ENCODE measurements at places on chromosomes 1 and 21.

DNA sequence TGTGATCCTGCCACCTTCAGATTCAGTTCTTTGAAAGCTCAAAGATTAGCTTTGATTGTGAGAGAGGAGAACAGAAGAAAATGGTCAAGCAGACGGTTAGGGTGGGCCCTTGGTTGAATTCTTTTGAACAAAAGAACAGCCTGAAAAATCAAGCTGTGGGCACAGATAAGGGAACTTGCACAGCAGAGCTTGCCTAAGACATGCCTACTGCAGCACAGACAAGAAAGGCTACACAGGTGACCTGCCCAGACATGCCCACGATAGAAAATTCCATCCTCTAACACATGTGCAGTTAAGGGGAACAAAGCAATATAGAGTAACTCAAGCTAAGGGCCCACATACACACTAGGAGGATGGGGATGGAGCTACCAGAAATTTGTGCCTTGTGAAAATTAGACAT lies 512.5 kb upstream of the LRRC7 start:
- DNase-seq = no peak

GRCh38 chr21:45393021-45393420 lies 11.9 kb upstream of the COL18A1 start:
- DNase-seq = no peak

GRCh38 chr1:238562341-238562740 lies 671.6 kb upstream of the ZP4 start:
- DNase-seq = no peak

DNA sequence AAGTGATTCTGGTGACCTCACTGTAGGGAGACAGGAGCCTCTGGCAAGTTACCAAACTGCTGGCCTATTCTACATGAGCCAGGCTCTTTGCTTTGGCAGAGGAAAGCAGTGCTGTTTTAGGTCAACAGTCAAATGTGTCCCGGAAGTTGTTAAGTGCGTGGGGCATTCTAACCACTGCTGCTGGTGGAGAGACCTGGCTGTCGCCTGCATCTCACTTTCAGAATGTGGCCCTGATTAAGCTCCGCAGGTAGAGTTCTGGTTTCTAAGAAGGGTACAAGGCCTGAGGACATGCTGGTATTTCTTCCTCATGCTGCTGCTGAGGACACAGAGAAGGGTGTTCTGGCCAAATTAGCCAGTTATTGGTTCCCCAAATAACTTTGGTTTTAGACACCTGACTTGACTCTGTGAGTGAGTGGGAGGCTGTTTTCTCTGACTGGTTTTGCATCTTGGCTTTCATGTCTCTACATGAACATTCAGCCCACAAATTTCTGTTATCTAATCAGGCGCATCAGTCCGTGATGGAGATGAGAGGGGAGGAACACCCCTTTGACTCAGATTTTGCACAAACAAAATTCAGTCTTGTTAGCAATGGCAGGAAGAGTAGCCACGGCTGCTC lies 120.8 kb downstream of the LMO4 start:
- no peak for DNase-seq

- no peak for DNase-seq
These were observed 125.1 kb downstream of the ETS2 start for GRCh38 chr21:38930853-38931252.

DNA sequence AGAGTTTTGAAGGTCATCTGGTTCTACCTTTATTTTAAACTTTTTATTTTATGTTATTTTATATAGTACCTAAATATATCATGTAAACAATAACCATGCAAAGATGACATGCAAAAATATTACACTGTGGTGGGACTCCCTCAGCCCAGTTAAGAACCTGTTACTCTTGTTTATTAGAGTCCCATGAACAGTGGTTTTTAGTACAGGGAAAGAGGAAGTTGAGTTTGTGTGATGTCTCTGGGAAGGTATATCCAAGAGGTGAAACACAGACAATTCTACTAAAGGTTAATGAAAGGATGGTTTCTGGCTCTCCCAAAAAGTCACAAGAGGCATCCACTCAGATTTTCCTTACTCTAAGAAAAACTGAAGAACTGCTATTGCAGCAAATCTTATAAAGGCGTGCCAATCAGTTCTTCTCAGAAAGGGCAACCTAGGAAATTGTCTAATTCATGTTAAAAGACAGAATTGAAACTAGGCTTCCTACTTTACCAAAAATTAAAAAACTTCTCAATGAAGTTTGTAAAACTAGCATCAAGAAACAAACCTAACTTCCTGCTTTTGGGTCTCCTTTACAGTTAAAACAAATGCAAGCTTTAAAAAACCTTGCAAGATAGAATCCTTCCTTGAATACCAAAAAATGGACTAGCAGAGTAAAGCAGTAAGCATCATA lies 19.9 kb downstream of the GFI1 start:
- DNase-seq = no peak

DNA sequence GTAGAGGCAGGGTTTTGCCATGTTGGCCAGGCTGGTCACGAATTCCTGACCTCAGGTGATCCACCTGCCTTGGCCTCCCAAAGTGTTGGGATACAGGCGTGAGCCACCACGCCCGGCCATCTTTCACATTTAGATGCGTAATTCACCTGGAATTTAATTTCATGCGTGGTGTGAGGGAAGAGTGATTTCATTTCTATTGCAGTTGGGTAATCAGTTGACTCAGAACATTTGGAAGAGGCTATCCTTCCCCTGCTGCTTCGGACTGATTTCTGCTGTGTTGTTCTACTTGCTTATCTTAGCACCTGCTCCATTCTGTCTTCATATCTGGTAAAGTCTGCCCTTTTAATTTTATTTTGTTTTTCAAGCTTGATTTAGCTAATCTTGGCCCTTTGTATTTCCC lies 19.1 kb downstream of the DIP2A start:
- no peak for DNase-seq

DNA sequence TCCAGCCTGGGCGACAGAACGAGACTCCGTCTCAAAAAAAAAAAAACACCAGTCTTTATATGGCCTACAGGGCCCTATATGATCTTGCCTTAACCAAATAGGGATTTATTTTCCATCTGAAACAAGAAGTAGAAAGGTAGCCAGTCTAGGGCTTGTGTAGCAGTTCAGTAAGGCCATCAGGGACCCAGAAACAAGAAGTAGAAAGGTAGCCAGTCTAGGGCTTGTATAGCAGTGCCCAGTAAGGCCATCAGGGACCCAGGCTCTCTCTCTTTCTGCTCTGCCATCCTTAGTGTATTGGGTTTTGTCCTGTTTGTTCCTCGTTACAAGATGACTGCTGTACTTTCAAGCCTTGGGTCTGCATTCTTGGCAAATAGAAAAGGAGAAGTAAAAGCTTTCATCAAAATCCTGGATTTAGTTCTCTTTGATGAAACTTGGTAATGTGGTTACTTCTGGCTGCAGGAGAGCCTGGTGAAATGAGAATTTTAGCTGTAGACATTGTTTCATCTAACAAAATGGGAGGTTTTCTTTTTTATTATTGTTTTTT lies 46.1 kb downstream of the PKN2 start:
- no peak for DNase-seq

DNA sequence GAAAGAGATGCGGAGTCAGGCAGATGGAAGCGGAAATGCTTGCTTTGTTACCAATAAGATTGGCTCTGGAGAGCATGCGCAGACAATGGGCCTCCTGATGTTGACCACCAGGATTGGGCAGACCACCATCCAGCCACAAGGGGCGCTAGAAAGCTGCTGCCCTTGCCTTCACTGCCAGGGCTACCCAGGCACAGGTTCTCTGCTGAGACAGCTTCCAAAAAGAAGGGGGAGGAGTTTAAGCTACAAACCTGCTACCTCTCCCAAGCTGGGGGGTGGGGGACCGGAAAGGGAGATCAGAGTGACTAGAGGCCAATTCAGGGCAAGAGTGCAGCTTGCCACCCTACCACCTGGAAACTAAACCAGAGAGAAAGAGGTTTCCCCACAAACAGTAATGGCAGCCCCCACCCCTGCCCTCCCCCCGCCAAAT lies 369.7 kb downstream of the RRAGC start:
- peak; percentile 64 for DNase-seq

- peak; percentile 17 for DNase-seq
These were observed 95.3 kb upstream of the HIVEP3 start for GRCh38 chr1:42013881-42014470.

DNA sequence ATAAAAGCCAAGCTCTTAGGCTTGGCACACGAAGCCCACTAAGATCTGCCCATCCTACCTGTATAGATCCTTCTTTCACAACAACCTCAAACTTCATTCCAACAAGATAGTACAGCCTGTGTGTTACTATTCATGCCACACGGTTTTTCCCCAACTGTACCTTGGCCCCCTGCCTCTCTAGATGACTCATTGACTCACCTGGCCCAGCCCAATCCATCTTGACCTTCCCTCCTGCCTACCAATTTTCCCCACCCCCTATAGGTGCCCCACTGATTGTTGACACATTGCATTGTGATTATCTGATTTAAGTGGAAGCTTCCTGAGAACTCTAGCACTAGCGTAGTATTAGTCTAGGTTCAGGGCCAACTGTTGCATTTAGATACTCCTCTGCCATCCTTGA lies 2.0 kb upstream of the CD101 start:
- no peak for DNase-seq

- DNase-seq = no peak
These were observed 364.8 kb downstream of the RPS6KC1 start for GRCh38 chr1:213415691-213416380.

DNA sequence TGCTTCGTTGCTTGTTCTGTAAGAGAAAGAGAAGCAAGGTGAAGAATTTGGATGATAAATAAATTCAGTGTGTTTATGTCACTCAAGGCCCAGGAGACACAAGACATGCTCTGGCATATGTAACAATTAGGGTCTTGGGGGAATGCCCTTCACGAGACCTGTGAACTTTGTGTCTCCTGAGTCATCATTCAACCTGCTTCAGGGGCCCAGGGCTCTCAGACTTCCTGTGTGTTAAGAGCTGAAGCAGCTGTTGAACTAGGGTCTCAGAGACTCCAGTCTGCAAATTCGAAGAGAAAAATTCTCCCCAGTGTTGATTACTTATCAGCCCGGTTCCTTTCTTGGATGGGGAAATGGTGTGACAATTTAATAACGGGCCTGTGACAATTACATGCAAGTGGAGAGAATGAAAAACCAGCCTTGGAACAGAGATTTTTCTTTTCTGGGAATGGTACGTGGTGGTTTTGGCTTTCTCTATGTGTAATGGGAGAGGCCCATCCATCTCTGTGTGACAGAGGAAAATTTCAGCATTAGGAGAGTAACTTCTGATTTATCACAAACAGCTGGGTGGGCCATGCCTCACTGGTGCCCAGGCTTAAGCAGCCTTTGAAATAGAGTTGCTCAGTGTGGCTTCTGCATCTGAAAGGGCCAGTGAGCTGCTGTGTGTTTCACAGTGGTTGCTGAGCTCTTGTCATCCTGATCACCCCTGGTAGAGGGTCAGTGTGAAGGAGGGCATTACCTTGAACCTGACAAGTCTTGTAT lies 22.4 kb downstream of the HUNK start:
- no peak for DNase-seq

- no peak for DNase-seq
These were observed 38.5 kb downstream of the HUNK start for GRCh38 chr21:31911138-31911907.

GRCh38 chr1:3551290-3551678 lies 60.0 kb downstream of the MEGF6 start:
- no peak for DNase-seq

DNA sequence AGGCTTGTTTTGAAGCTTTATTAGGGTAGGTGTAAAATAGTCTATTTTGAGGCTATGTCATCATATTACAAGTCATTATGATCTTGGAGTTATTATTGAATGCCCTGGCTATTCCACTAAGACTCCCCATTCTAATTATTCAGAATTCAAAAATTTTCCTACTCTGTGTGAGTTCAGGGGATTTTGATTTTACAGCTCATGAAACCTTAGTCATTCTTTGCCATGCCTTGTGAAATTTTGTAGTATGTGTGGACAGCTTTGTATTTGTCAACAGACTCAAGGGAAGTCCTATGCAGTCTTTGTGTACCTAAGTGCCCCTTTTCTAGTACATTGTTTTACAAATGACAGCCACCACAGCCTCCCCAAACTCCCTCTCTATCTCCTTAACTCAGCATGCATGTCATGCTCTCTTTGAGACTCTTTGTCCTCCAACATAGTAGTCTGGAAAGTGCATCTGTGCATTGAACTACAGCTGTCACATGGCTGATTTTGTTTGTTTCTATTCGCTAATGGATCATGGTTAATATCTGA lies 28.0 kb downstream of the CD1D start:
- DNase-seq = no peak

- no peak for DNase-seq
These were observed 585.7 kb downstream of the LMO4 start for GRCh38 chr1:87914396-87914795.

DNA sequence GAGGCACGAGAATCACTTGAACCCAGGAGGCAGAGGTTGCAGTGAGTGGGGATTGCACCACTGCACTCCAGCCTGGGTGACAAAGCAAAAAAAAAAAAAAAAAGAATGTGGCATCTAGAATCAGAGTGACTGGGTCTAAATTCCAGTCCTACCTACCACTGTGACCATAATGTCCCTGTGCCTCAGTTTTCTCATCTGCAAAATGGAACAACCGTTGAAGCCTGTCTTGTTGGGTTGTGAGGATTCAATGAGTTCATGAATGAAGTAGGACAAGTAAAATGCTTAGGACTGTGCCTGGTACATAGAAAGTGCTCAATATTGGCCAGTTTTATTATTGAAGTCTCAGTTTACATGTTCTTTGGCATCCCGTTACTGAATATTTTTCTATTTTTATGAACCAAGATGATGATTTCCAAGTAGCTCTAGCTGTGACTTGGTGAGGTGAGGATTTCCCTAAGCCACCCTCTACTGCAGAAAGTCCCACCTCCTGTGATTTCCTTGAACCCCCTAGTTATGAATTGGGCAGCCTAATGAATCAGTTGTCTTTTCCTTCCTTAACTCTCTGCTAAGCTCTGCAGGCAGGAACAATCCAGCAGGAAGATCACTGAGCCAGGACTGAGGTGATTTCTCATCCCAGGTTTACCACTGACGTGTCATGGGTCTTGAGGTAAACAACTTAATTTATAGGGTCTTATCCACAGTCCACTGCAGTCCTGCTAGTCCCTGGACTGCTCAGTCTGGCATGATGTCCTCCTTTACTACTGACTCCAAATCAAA lies 18.9 kb upstream of the MEAF6 start:
- DNase-seq = no peak

DNA sequence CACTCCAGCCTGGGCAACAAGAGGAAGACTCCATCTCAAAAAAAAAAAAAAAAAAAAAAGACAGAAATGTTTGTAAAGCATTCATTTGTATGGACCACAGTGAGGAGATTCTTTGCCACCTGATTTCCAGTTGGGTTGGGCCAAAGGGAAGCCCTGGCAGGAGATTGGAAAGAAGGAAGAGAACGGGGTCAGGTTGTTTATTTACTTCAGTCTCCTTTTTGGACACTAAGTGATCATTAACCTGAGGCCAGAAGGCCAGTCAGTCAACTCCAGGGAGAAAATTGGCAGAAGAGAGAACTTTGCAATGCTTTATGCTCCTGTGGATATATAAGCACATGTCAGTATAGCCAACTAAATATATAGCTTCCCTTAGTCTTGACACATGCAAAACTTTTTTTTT lies 85.9 kb downstream of the NTMT2 start:
- no peak for DNase-seq

GRCh38 chr1:37473431-37474045 lies 842 bp upstream of the ZC3H12A start:
- peak; percentile 57 for DNase-seq

GRCh38 chr1:170471398-170472053 lies 60.4 kb upstream of the GORAB start:
- DNase-seq = no peak

Data from activated naive CD4-positive, alpha-beta T cell treated with anti-CD3 and anti-CD28 coated beads for 36 hours (primary cell).